ENCODE measurements at places on chromosomes 11 and 22.
A peak's percentile ranks its signal among the peaks of the same experiment; 100 is the strongest.

GRCh38 chr11:27795955-27796861 is 96.0 kb upstream of the BDNF start:
- DNase-seq, result no peak

GRCh38 chr11:126410649-126411048 is 55.2 kb downstream of the ST3GAL4 start:
- no peak for DNase-seq

GRCh38 chr11:67732045-67732787 is 57.8 kb upstream of the ALDH3B2 start:
- no peak for DNase-seq

DNA sequence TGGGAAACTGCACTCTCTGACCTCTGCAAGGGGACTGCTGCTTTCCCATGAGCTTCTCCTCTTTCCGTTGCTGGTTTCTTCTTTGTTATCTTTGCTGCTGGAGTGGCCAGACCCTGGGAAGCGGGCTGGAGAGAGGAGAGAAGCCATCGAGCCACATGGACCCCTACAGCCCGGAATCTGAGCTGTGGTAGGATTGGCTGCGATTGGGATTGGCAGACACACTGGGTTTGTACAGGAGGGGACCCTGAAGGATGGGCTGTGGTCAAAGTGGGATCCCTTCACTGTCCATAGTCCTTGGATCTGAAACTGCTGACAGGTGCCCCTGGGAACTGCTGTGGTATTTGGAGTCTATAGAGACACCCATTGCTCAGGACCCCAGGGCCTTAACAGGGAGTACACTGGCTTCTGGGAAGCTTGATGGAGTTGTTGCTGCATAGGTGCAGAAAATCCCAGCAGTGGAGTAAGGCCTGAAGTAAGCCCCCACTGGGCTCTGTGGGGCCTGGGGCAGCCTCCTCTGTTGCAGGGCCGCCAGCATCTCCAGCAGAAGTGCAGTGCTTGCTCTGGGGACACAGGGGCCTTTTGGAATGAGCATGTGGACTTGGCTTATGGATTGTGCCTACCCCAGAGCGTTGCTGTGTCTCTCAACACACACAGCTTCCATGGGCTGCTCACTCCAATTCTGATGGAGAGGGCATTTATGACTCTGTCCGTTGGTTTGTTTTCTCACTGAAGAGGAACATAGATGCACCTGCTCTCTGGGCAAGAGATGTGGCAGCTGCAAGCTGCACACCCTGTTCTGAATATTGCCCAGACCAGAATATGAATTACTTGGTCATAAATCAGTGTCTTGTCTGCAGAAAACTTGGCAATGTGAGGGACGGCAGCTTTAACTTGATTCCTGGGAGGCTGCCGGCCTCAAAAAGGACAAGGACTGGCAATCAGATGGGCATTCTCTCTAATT is 32.0 kb downstream of the BCR start:
- DNase-seq, result no peak

GRCh38 chr11:11217929-11218628 is 135.0 kb downstream of the CSNK2A3 start:
- DNase-seq, result no peak

DNA sequence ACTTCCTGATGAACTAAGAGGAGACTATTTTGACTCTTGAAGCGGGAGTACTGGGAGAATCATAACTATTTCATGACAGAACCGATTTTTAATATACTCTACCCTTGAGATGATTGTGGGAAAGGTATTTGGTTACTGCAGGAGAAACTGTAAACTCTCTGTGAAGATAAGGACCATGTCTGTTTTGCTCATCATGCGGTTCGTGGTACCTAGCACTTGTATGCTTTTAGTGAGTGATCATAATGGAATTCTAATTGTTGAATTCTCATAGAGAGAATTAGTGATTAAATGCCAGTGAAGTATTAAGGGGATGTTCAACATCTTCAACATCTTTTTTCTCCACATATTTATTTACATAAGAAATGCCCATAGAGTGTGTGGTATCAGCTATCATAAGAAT is 11.4 kb downstream of the AASDHPPT start:
- DNase-seq, result no peak

DNA sequence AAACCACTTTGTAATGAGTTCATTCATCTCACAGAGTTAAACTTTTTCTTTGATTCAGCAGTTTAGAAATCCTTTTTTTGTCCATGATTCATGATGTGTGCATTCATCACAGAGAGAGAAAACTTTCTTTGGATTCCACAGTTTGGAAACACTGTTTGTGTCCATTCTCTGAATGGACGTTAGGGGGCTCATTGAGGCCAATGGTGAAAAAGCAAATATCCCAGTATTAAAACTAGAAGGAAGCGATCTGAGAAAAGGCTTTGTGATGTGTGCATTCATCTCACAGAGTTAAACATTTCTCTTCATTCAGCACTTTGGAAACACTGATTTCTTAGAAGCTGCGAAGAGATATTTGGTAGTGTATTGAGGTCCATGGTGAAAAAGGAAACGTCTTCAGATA is 155.6 kb upstream of the TRIM48 start:
- no peak for DNase-seq

DNA sequence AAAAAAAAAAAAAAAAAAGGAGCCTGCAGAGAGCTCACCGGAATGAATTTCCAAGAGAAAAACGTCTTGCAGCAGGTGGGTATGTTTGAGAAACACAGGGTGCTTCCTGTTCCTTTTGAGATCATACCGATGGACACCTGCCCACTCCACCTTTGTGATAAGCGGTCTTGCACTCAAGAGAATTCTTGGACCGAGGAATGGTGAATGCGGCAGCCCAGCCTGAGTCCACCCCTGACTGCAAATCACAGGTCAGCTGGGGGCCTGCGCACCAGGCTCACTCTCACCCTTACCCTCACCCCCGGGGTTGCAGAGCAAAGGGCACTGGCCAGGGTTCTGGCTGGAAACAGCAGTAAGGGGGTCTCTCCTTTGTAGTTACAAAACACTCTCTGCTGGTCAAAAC is 16.8 kb upstream of the TEF start:
- no peak for DNase-seq

- no peak for DNase-seq
These were observed 2.0 kb downstream of the PRCP start for GRCh38 chr11:82898241-82898640.

GRCh38 chr11:111450480-111451320 is 61.5 kb downstream of the BTG4 start:
- no peak for DNase-seq

GRCh38 chr11:9643751-9644150 is 20.1 kb upstream of the SWAP70 start:
- DNase-seq, result no peak

GRCh38 chr22:43218786-43219185 is 31.9 kb upstream of the TTLL12 start:
- no peak for DNase-seq

DNA sequence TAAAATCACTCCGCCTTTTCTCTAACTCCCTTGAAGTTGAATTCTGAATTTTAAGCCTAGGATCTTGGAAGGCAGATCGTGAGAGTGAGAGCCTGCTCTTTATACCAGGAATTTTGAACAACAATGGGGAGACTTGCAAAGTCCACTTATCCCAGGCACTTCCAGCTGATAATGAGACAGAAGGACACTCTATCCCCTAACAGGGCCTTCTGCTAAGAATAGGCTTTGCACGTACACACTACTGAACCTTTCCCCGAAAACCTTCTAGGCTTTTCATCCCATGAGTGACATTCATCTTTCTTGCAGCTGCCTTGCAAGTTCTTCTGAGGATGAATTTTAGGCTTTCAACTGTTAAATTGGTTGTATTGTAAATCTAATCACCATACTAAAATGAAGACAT is 44.0 kb upstream of the WT1 start:
- DNase-seq, result no peak

- DNase-seq, result no peak
These were observed 516 bp downstream of the NEU3 start for GRCh38 chr11:74989260-74989638.

DNA sequence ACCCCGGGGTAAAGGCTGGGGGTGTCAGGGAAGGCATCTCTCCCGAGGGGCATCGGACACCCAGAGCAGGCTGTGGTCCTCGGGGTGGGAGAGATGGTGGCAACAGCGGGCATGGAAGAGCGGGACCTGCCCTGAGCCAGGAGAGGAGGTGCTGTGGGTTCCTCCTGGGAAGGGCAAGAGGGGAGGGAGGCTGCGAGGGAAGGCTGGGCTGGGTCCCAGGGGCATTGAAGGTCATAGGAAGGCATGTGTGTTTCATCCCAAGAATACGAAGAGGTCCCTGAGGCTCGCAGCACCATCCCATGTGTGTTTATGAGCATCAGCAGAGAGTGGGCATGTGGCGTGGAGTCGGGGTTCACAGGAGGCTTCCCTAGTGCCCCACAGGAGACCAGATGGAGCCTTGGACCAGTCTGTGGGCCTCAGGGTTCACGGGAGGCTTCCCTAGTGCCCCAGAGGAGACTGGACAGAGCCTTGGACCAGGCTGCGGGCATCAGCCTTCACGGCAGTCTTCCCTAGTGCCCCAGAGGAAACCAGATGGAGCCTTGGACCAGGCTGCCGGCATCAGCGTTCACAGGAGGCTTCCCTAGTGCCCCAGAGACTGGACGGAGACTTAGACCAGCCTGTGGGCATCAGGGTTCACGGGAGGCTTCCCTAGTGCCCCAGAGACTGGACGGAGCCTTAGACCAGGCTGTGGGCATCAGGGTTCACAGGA is 420.6 kb downstream of the BRD1 start:
- no peak for DNase-seq

GRCh38 chr22:32794449-32795213 is 6.9 kb upstream of the TIMP3 start:
- DNase-seq, result no peak

- DNase-seq, result no peak
These were observed 58.3 kb downstream of the MRTFA start for GRCh38 chr22:40578171-40578570.

DNA sequence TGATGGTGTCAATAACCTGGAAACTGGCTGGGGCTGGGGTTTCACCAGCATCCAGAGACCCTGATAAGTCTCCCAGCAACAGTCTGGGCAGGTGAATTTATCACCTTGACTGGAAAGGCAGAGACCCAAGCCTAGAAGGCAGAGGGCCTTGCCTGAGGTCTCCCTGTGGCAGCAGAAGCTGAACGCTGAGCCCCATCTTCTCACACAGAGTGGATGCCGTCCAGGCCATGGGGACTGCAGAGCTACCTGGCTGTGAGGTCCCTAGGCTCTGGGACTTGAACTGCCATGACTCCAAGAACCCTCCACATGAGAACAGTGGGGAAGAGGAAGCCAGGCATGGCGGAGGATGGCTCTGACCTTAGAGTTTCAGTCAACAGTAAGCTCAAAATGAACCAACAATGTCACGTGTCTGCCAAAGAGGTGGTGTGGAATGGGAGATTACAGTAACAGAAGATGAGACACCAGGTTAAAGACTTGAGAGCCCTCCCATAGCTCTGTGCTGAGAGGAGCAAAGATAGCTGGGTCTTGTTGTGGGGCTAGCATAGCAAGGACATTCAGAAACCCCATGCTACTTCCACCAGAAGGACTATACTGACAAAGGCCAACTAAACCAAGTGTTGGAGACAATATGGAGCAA is 79.1 kb upstream of the LINC01488 start:
- no peak for DNase-seq

GRCh38 chr11:60281485-60281884 is 1.0 kb downstream of the MS4A4A start:
- no peak for DNase-seq

DNA sequence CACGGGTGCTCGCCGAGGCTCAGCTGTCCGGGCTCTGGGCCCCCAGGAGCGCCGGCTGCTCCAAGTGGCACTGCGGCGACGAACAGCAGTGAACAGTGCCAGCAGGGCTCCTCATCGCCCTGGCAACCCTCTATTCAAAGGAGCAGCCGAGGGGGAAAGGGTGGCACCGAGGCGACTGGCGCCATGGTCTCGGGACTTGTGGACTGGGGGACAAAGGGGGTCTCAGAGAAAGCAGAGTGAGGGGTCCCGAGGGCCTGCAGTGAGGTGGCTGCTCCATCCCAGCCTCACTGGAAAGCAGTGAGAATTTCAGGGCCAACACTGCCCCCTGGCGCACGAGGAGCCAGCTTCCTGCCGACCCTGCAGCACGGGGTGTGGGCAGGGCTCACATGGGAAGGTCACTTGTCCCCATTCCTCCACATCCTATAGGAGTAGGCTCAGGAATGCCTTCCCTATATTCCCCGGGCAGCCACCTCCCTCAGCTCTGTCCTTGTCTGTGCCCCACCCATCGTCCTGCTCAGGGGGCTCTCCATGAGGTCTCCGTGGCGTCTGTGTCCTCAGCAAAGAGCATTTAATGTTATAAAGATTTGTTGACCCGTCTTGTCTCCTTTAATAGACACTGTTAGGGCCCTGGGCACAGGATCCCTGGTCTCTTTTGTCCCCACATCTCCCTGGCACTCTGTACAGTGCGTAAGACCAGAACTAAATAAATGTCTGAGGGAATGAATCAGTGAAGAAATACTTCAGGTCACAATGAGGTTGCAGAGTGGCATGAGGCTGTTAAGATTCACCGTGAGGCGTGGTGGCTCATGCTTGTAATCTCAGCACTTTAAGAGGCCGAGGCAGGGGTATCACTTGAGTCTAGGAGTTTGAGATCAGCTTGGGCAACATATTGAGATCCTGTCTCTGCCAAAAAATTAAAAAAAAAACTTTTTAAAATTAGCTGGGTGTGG is 26.4 kb downstream of the LRFN4 start:
- DNase-seq, result peak; percentile 13

GRCh38 chr11:106216281-106216680 is 138.8 kb downstream of the AASDHPPT start:
- no peak for DNase-seq

DNA sequence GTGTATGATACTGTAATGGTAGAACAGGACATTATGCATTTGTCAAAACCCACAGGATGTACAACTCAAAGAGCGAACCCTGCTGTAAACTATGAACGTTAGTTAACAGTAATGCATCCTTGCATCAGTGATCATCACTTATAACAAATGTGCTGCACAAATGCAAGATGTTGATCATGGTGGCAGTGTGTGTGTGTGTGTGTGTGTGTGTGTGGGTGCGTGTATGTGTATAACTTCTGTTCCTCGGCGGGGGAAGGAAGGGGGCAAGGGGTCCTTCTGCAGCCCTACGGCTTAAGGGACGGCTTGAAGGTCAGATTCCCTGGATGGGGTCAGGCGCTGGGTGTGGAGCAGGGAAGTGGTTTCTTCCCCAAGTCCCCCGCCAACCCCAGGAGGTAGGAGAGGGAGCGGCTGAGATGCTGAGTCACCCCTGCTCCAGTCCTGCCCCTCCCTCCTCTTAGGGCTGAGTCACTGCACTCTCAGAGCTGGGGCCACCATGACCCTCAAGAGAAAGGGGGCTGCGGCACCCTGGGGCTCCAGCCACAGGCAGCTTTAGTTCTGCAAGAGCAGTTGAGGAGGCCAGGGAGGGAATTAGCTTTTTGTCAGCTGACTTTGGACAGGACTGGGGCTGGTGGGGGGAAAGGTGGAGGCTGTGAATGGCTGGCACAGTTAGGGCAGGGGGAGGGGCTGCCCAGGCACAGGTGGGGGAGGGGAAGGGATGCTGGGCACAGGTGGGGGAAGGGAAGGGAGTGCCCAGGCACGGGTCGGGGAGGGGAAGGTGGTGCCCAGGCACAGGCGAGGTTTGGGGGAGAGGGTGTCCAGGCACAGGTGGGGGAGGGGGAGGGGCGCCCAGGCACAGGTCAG is 8.8 kb upstream of the CTSD start:
- no peak for DNase-seq

Data from DMS 273 treated with DMSO at 0.1 percent for 48 hours (cell line).